SJCRH30 (cell line): ENCODE measurements at places on chromosomes 6 and 20. TPM values are rescaled to one million over a fixed set of nuclear protein-coding genes. Genes with fewer than 3 reads are reported as not detected.

GRCh38 chr6:140581601-140582000, 1207.2 kb upstream of the CITED2 start:
- no peak for DNase-seq

DNA sequence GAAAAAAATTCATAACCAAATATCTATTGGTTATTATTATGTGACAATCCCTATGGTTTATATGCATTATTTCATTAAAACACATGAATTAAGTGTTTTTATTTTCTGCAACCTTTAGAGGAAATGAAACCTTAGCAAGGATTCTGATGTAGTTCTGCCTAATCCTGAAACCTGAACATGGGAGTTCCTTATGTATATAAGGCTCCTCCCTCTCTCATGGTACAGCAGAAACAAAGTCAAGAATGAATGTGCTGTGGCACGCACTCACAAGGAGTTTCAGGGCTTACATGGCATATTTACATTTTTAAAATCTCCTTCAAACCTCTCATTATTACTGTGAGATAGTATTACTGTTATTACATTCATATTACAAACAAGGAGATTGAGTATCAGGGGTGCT, 426.4 kb upstream of the CITED2 start:
- no peak for DNase-seq

DNA sequence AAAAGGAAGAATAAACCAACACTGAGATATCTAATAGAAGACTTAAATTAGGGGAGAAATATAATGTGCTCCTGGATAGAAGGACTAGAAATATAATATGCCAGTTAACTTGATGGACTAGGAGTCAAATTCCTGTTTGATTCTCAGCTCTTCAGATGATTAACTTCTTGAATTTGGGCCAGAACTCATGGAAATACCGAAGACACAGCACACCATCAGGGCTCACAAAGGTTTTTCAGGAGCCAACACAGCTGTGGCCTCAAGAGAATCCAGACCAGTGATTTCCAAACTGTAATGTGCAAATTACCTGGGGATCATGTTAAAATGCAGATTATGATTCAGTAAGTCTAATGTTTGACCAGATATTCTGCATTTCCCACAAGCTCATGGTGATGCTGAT, 33.8 kb upstream of the LRRC1 start:
- no peak for DNase-seq

DNA sequence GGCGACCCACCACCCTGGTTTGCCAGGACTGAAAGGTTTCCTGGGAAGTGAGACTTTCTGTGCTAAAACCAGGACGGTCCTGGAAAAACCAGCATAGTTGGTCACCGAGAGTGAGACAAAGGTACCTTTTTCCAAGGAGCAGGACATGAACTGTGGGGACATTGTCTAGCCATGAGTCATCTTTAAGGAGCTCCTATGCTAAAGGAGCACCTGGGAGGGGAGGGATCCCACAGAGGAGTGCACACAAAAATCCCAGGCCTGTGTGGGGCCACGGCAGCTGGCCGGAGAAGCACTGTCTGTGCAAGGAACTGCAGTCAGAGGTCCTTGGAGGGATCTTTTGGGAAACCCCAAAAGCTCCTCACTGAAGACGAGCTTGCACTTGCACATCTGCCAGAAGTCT, 109.1 kb upstream of the PLEKHG1 start:
- DNase-seq, result no peak

- DNase-seq, result no peak
Measured at GRCh38 chr6:18477301-18477941, 90.3 kb downstream of the RNF144B start.

The RBPJL gene
- total RNA-seq, result not detected in 2 replicates

The PABPC1L gene
- total RNA-seq, result 9.3 and 15.9 TPM in 2 replicates
